ENCODE measurements at places on chromosomes 1 and 21. TPM values are rescaled to one million over a fixed set of nuclear protein-coding genes. Genes with fewer than 3 reads are reported as not detected.

DNA sequence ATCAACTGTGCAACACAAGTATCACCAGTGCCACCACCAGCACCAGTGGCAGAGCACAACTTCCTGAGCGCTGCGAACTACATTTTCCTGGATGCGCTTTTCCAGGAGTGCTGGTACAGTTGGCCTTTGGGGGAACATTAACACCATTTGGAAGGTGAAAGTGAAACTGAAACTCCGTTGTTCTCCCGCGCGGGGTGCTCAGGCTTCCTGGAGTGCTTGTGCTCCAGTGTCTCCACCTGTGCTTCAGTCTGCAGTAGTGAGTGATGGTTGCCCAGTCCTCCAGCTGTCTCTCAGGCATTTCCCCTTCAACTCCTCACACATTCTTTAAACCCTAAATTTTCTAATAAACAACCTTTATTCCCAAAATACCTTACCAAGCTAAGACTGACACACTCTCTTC is 187.8 kb downstream of the LRRIQ3 start:
- DNase-seq, result no peak
- H3K4me3 ChIP-seq, result no peak overlapping the region
- no peaks in the 10 kb centered on the region for H3K4me1 ChIP-seq
- no peaks in the 10 kb centered on the region for H3K27me3 ChIP-seq
- no peaks in the 10 kb centered on the region for H3K36me3 ChIP-seq
- H3K27ac ChIP-seq, result no peak overlapping the region

DNA sequence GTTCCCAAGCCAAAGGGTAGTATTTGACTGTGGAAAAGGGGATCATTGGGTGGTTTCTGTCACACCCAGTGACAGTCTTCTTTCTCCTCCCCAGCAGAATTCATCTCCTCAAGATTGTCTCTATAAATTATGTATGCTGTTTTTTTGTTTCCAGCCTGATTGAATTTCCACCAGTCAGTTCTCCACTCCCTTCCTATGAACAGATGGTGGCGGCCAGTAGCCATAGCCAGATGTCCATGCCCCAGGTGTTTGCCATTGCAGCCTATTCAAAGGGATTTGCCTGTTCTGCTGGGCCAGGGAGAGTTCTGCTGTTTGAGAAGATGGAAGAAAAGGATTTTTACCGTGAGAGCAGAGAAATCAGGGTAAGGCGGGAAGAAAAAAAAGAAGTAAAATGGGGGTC is 12.9 kb downstream of the CFAP57 start:
- no peak for DNase-seq
- H3K4me3 ChIP-seq, result no peak overlapping the region
- H3K4me1 ChIP-seq, result no peaks in the 10 kb centered on the region
- H3K36me3 ChIP-seq, result no peaks in the 10 kb centered on the region
- no peak overlapping the region for H3K27ac ChIP-seq

- no peak overlapping the region for H3K27ac ChIP-seq
- no peaks in the 10 kb centered on the region for H3K4me1 ChIP-seq
- H3K4me3 ChIP-seq, result no peak overlapping the region
- no peaks in the 10 kb centered on the region for H3K27me3 ChIP-seq
Measured at GRCh38 chr1:62457955-62458354, 21.1 kb downstream of the USP1 start.

DNA sequence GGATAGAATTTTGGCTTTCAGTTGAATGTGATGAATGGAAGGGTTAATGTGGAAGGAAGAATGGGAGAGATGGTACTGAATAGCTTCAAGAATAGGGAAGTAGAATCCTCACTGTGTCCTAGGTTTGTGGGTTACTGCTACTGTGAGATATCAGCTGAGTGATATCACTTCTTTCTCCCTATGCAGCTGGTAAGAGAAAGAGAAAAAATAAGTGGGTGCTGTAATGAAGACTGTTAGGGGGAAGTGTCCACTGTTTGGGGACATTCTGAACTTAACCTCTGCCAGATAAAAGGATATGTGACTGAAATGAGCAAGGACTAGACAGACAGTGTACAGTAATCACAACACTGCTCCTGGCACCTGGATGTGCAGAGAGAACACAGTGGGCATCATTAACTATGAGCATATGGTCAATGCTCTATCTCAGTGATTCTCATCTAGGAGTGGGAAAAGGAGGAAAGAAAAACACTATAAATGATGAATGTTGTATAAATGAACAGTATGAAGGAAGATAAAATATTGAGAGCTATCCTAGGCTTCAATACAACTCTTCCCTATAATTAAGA is 25.6 kb upstream of the MOB3C start:
- no peak overlapping the region for H3K4me3 ChIP-seq
- no peaks in the 10 kb centered on the region for H3K36me3 ChIP-seq
- H3K27me3 ChIP-seq, result no peaks in the 10 kb centered on the region
- peaks cover 6% of the 10 kb centered on the region for H3K4me1 ChIP-seq
- DNase-seq, result no peak
- no peak overlapping the region for H3K27ac ChIP-seq

GRCh38 chr1:147177611-147178380 is 5.5 kb upstream of the PRKAB2 start:
- H3K36me3 ChIP-seq, result no peaks in the 10 kb centered on the region
- DNase-seq, result no peak
- no peaks in the 10 kb centered on the region for H3K4me1 ChIP-seq
- H3K27ac ChIP-seq, result no peak overlapping the region
- H3K27me3 ChIP-seq, result no peaks in the 10 kb centered on the region

- H3K27ac ChIP-seq, result peak overlapping the region; percentile 88
- peak overlapping the region; percentile 97 for H3K4me3 ChIP-seq
- H3K27me3 ChIP-seq, result no peaks in the 10 kb centered on the region
- H3K4me1 ChIP-seq, result peaks cover 4% of the 10 kb centered on the region
Measured at GRCh38 chr1:10033359-10033845, 644 bp downstream of the UBE4B start.

- H3K36me3 ChIP-seq, result no peaks in the 10 kb centered on the region
- H3K27ac ChIP-seq, result no peak overlapping the region
- no peaks in the 10 kb centered on the region for H3K27me3 ChIP-seq
- no peak overlapping the region for H3K4me3 ChIP-seq
- no peak for DNase-seq
Measured at GRCh38 chr1:63423649-63424048, 56.2 kb downstream of the ALG6 start.

DNA sequence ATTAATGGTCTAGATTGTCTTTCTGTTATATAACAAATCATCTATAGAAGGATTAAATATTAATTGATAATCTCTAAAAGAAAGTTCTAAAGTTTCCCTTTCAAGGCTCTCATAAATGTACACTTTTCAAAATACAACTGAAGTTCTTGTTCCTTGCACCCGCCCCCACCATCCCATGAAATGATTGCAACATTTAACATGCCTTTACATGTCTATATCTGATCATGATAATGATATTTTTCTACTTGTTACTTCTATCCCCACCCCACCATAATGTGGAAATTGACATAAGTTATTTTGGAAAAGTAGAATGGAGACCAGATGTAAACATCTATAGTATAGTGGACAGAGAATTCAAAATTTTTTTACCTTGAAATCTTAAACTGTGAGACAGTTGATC is 186.6 kb downstream of the NTNG1 start:
- H3K27me3 ChIP-seq, result no peaks in the 10 kb centered on the region
- H3K4me1 ChIP-seq, result no peaks in the 10 kb centered on the region
- no peaks in the 10 kb centered on the region for H3K36me3 ChIP-seq
- H3K27ac ChIP-seq, result no peak overlapping the region

DNA sequence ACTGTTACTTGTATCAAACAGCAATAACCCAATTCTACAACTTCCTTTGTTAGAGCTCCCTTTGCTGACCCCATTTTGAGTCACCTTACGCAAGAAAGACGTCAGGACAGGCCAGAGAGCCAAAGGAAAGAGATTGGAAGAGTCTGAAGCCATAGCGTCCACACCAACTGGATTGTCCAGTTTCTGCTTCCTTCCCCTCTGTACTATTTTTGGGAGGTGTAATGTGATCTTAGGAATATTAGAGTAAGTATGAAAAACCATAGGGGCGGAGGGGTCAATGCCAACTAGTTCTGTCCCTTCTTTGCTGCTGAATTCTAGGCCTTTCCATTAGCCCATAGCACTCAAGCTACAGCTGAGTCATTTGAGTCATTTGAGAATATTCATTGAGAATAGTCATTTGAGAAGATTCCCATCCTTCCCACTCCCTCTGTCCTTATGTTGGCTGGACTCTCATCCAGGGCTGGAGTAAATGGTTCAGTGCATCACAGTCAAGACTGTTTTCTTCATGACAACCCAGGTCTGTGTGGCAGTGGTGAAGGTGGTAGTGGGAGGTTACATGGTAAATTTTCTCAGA is 14.8 kb upstream of the NFIA start:
- no peak overlapping the region for H3K4me3 ChIP-seq
- H3K4me1 ChIP-seq, result no peaks in the 10 kb centered on the region
- H3K36me3 ChIP-seq, result no peaks in the 10 kb centered on the region
- DNase-seq, result no peak

DNA sequence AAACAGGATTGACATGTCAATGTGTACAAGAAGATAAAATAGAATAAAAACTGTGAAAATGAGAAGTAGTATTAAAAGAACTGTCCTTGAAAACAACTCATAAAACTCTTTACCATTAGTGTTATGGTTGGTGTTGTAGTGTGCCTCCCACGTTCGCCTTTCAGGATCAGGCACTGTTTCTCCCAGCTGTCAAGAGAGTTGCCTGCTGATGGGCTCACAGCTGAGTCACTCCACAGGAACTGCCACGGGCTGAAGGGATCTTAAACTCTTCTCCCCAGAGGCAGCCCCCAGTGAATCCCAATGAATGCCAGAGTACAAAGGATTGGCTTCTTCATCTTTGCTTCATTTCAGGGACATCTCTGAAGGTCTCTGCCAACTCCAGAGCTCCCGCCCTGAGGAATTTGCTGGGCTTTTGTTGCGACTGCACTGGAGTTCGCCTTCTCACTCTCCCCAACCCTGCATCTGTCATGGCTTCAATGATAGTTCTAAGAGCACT is 119.6 kb downstream of the ADGRL2 start:
- H3K4me1 ChIP-seq, result no peaks in the 10 kb centered on the region
- H3K36me3 ChIP-seq, result no peaks in the 10 kb centered on the region
- no peak for DNase-seq
- no peaks in the 10 kb centered on the region for H3K27me3 ChIP-seq
- H3K4me3 ChIP-seq, result no peak overlapping the region

- no peak for DNase-seq
- H3K36me3 ChIP-seq, result no peaks in the 10 kb centered on the region
- H3K4me1 ChIP-seq, result peaks cover 15% of the 10 kb centered on the region
- H3K4me3 ChIP-seq, result no peak overlapping the region
- H3K27ac ChIP-seq, result no peak overlapping the region
Measured at GRCh38 chr1:154225370-154225769, 4.6 kb downstream of the UBAP2L start.

DNA sequence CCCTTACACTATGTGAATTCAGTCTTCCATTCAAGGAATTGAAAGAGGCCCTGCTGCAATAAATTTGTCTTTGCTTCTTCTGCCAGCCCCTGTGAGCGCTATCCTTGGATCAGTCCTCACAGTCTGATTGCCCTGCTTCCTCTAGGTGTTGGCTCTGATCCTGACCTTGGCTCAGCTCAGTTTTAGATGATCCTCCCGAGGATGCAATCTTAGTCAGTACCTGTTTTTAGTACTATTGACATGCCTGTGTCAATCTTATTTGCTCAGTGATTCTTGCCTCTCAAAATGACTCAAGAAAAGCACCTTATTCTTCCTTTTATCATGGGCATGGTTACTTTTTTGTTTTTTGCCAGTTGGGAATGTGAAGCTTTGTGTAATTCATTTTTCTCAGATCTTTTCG is 101.4 kb upstream of the KCNK1 start:
- no peaks in the 10 kb centered on the region for H3K4me1 ChIP-seq
- no peak overlapping the region for H3K27ac ChIP-seq
- DNase-seq, result no peak
- no peaks in the 10 kb centered on the region for H3K27me3 ChIP-seq
- no peak overlapping the region for H3K4me3 ChIP-seq

- H3K4me1 ChIP-seq, result peaks cover 6% of the 10 kb centered on the region
- no peak for DNase-seq
- H3K27me3 ChIP-seq, result peaks cover 58% of the 10 kb centered on the region
- no peak overlapping the region for H3K4me3 ChIP-seq
- no peaks in the 10 kb centered on the region for H3K36me3 ChIP-seq
Measured at GRCh38 chr1:92480813-92481598, 5.7 kb downstream of the GFI1 start.

- H3K4me1 ChIP-seq, result no peaks in the 10 kb centered on the region
- peak overlapping the region; percentile 91 for H3K4me3 ChIP-seq
- H3K27me3 ChIP-seq, result no peaks in the 10 kb centered on the region
- no peak overlapping the region for H3K27ac ChIP-seq
Measured at GRCh38 chr1:91883470-91883869, 2.5 kb downstream of the TGFBR3 start.

- H3K36me3 ChIP-seq, result no peaks in the 10 kb centered on the region
- no peak overlapping the region for H3K4me3 ChIP-seq
- no peak overlapping the region for H3K27ac ChIP-seq
- H3K4me1 ChIP-seq, result no peaks in the 10 kb centered on the region
- no peaks in the 10 kb centered on the region for H3K27me3 ChIP-seq
Measured at GRCh38 chr1:240991230-240991629, 365.8 kb downstream of the RGS7 start.

- no peaks in the 10 kb centered on the region for H3K4me1 ChIP-seq
- no peaks in the 10 kb centered on the region for H3K36me3 ChIP-seq
- peaks cover 3% of the 10 kb centered on the region for H3K27me3 ChIP-seq
- H3K4me3 ChIP-seq, result no peak overlapping the region
- H3K27ac ChIP-seq, result no peak overlapping the region
Measured at GRCh38 chr1:211145944-211146343, 12.0 kb upstream of the KCNH1 start.

GRCh38 chr1:177174921-177175634 is 4.3 kb downstream of the BRINP2 start:
- H3K27me3 ChIP-seq, result no peaks in the 10 kb centered on the region
- no peak overlapping the region for H3K4me3 ChIP-seq
- H3K36me3 ChIP-seq, result no peaks in the 10 kb centered on the region
- H3K4me1 ChIP-seq, result no peaks in the 10 kb centered on the region
- H3K27ac ChIP-seq, result no peak overlapping the region

GRCh38 chr1:63669151-63669961 is 76.1 kb downstream of the PGM1 start:
- no peaks in the 10 kb centered on the region for H3K27me3 ChIP-seq
- no peak overlapping the region for H3K4me3 ChIP-seq
- no peak for DNase-seq
- no peak overlapping the region for H3K27ac ChIP-seq
- H3K4me1 ChIP-seq, result peaks cover under 1% of the 10 kb centered on the region

- no peaks in the 10 kb centered on the region for H3K27me3 ChIP-seq
- DNase-seq, result no peak
- no peaks in the 10 kb centered on the region for H3K4me1 ChIP-seq
- peak overlapping the region; percentile 31 for H3K27ac ChIP-seq
- no peak overlapping the region for H3K4me3 ChIP-seq
- no peaks in the 10 kb centered on the region for H3K36me3 ChIP-seq
Measured at GRCh38 chr21:36297406-36297937, 22.5 kb upstream of the MORC3 start.

CLCN6 gene
- total RNA-seq, result 8.5 TPM

TRPM2 gene
- total RNA-seq, result 1.2 TPM

FAM72C gene
- total RNA-seq, result not detected

PKLR gene
- total RNA-seq, result 27.0 TPM

C21orf58 gene
- 1.4 TPM for total RNA-seq

CD5L gene
- total RNA-seq, result 0.93 TPM

SPRR1B gene
- not detected for total RNA-seq

BCAR3 gene
- total RNA-seq, result 7.6 TPM

TNFRSF14 gene
- total RNA-seq, result 41.8 TPM

OLIG1 gene
- not detected for total RNA-seq

TNFAIP8L2 gene
- total RNA-seq, result 2.3 TPM

OR10Z1 gene
- not detected for total RNA-seq

PCNT gene
- total RNA-seq, result 18.2 TPM
